ENCODE measurements at places on chromosomes 5 and 9.
A peak's percentile ranks its signal among the peaks of the same experiment; 100 is the strongest.

GRCh38 chr9:92654481-92655301 lies 15.2 kb downstream of the IPPK start:
- no peak overlapping the region for H3K27ac ChIP-seq
- no peaks in the 10 kb centered on the region for H3K27me3 ChIP-seq
- peaks cover 16% of the 10 kb centered on the region for H3K36me3 ChIP-seq
- H3K4me3 ChIP-seq, result no peak overlapping the region
- no peak for DNase-seq

DNA sequence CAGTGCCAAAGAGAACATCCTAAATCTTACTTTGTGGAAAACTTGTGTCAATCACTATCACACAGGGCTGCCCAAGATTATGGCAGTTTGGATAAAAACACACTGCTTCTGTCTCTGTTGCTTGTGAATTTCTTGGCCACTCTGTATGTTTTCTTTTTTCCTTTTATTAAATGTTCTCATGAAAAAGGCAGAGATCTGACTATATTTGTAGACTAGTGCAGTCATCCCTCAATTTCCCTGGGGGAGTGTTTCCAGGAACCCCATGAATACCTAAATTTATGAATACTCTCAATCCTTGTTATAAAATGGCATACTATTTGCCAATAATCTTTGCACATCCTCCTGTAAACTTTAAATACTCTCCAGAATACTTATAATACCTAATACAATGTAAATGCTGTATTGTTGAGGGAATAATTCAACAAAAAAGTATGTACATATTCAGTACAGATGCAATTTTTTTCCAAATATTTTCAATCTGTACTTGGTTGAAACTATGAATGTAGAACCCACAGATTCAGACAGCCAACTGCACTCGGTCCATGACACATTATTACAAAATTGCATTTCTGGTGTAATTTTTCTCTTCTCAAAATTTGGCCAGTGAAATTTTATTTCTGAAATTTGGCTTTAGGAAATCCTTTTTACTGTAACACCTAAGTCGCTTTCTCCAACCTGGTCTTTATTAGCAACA lies 391.9 kb upstream of the PRR16 start:
- H3K27ac ChIP-seq, result no peak overlapping the region
- no peak overlapping the region for H3K4me3 ChIP-seq
- no peaks in the 10 kb centered on the region for H3K36me3 ChIP-seq
- no peaks in the 10 kb centered on the region for H3K27me3 ChIP-seq
- H3K4me1 ChIP-seq, result no peaks in the 10 kb centered on the region

DNA sequence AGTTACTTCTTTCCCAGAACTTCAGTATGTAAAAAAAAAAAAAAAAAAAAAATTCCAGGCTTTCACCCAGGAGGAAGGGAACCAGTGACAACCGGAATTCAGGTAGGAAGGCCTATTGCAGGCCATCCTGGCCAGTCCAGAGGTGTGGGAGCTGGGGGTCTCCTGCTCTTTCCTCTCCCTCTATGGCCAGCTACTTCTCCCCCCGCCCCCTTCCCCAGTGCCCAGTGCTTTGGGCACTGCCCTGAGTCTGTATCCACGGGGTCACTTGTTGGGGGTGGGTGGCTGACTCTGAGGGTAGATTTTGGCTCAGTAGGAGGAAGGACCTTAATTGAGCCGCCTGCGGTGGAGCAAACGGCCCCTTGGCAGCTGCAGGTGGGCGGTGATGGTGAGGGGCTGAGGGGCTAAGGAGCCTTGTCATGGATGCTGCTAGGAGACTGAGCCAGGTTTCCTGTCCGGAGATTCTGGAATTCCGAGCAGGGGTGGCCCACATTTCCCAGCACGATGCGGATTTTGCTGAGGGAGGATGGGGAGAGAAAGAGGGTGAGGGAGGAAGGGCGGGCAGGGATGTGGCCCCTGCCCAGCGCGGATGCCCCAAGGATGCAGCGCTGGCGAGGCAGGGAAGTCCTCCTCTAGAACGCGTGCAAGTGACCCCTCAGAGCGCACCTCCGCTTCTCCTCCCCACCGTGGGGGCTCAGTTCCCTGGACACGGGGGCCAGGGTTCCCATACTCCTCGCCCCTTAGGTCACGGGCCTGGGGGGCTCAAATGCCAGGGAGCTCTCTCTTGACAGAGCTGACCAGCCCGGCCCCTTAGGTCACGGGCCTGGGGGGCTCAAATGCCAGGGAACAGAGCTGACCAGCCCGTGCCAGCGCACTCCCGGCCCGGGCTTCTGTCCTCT lies 1.2 kb upstream of the PHF2 start:
- peaks cover 9% of the 10 kb centered on the region for H3K36me3 ChIP-seq
- H3K27me3 ChIP-seq, result no peaks in the 10 kb centered on the region
- peaks cover 21% of the 10 kb centered on the region for H3K4me1 ChIP-seq
- peak; percentile 33 for DNase-seq
- peak overlapping the region; percentile 79 for H3K4me3 ChIP-seq
- peak overlapping the region; percentile 88 for H3K27ac ChIP-seq

DNA sequence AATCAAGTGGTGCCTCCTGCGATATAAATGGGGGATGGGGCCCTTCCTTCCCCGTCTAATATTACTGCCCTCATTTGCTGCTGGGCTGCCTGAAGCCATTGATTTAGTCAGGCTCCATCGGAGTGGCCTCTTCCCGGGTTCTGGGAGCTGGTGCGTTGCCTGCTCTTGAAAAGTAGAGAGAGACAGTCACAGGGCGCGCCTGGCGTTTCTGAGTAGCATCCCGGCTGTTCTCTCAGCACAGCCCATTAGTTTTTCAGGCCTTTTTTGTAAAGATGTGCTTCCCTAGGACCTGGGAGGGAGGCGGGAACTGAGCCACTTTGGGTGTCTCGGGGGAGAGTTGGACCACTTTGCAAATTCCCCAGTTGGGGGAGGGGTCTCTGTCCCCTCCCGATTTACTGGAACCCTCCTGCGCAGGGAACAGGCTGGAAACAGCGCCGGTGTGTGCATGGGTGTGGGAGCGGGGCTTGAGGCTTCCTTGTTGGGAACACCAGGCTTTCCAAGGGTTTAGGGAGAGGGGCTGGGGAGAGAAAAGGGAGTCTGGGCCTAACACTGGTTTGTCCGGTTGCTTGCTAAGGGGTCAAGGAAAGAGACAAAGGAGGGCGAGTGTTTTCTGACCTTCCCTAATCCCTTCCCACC lies 4.7 kb downstream of the PRDM6 start:
- H3K27ac ChIP-seq, result no peak overlapping the region
- DNase-seq, result no peak
- H3K4me1 ChIP-seq, result peaks cover 15% of the 10 kb centered on the region
- H3K36me3 ChIP-seq, result peaks cover 4% of the 10 kb centered on the region
- no peak overlapping the region for H3K4me3 ChIP-seq
- peaks cover 80% of the 10 kb centered on the region for H3K27me3 ChIP-seq

- H3K4me1 ChIP-seq, result peaks cover 2% of the 10 kb centered on the region
- no peak for DNase-seq
- no peaks in the 10 kb centered on the region for H3K36me3 ChIP-seq
These were observed 117.8 kb downstream of the CCDC192 start for GRCh38 chr5:127820910-127821553.

DNA sequence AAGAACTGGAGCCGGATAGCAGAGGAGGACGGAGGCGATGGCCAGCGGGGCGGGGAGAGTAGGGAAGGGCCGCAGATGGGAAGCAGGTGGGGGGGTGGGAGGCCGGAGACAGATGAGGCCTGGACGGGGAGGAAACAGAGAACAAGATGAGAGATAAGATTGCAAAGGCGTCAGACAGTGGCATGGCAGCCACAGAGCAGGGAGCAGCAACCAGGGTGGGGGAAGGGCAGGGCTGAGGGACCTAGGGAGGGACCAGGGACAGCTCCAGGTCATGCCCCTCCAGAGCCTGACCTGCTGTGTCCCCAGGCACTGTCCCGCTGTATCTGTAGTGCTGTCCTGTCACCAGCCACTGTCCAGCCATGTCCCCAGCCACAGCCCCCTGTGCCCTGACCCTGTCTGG lies 49.6 kb upstream of the LMX1B start:
- H3K27ac ChIP-seq, result no peak overlapping the region
- H3K27me3 ChIP-seq, result peaks cover 52% of the 10 kb centered on the region
- no peaks in the 10 kb centered on the region for H3K4me1 ChIP-seq
- no peak overlapping the region for H3K4me3 ChIP-seq
- DNase-seq, result no peak
- H3K36me3 ChIP-seq, result no peaks in the 10 kb centered on the region

- H3K36me3 ChIP-seq, result no peaks in the 10 kb centered on the region
- DNase-seq, result no peak
- H3K4me1 ChIP-seq, result no peaks in the 10 kb centered on the region
- H3K27ac ChIP-seq, result no peak overlapping the region
- no peak overlapping the region for H3K4me3 ChIP-seq
- no peaks in the 10 kb centered on the region for H3K27me3 ChIP-seq
These were observed 533.8 kb upstream of the CYLC2 start for GRCh38 chr9:102461156-102461819.

DNA sequence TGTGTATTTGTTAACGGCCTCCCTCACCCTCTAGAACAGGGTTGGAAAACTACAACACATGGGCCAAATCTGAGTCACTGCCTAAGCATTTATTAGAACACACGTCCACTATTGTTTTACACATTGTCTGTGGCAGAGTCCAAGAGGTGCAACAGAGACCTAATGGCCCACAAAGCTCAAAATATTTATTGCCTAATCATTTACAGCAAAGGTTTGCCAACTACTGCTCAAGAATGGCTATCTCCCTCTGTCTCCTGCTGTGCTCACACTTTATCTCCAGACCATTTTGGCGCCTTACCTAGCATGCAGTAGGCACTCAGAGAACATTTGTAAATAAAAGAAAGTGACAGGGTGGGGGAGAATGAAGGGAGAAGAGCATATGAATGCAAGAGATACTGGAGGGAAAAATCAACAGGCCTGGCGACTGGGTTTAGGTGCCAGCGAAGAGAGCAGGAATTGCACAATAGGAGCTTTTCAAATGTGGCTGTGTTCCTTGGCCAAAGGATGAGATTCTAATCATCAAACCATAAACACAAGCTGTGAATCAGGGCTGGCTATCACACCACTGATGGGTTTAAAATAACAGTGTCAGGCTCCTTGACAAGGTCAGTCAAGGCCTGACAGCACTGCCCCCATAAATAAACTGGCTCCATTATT lies 80.3 kb downstream of the EPB41L4A start:
- no peak overlapping the region for H3K4me3 ChIP-seq
- no peak for DNase-seq
- H3K4me1 ChIP-seq, result no peaks in the 10 kb centered on the region
- peaks cover 11% of the 10 kb centered on the region for H3K27me3 ChIP-seq
- H3K36me3 ChIP-seq, result no peaks in the 10 kb centered on the region

GRCh38 chr5:76763136-76763535 lies 47.2 kb downstream of the F2R start:
- no peaks in the 10 kb centered on the region for H3K27me3 ChIP-seq
- peak overlapping the region; percentile 40 for H3K27ac ChIP-seq
- DNase-seq, result peak; percentile 75
- H3K4me3 ChIP-seq, result no peak overlapping the region
- peaks cover 17% of the 10 kb centered on the region for H3K4me1 ChIP-seq
- peaks cover 19% of the 10 kb centered on the region for H3K36me3 ChIP-seq

DNA sequence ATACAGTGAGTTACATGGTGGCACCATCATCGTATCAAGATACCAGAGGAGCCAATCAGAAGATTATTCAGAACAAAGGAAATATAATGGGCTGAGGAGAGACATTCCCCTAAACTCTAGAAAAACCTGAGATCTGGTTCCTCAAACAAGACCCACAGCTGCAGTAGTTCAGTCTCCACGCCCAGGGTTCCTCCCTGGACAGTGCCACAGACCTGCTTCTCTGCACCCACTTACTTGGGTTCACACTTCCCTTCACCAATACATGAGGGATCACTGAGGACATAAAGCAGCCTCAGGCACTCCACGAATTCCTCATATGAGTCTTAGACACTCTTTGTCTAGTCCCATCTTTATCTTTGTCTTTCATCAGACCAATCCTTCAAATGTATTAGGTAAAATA lies 101.7 kb downstream of the APTX start:
- H3K36me3 ChIP-seq, result no peaks in the 10 kb centered on the region
- no peak for DNase-seq
- no peaks in the 10 kb centered on the region for H3K4me1 ChIP-seq
- H3K27me3 ChIP-seq, result peaks cover 14% of the 10 kb centered on the region

DNA sequence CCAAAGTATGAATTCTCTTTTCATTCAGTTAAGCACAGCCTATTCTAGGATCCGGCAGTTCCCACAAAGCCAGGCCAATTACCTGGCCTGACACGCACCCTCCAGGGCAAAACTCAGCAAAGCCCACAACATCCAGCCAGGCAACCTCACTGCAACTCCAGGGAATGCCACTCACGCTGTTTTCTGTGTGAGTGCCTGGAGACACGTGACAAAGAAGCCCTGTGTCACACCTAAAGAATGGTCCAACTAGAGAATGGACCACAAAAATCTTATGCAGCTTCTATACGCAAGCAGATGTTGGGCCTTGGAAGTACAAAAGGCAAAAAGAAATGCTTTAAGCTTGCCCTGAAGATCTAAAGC lies 20.2 kb downstream of the RETREG1 start:
- peaks cover 19% of the 10 kb centered on the region for H3K36me3 ChIP-seq
- H3K4me1 ChIP-seq, result peaks cover 10% of the 10 kb centered on the region
- H3K27ac ChIP-seq, result no peak overlapping the region
- H3K4me3 ChIP-seq, result no peak overlapping the region

DNA sequence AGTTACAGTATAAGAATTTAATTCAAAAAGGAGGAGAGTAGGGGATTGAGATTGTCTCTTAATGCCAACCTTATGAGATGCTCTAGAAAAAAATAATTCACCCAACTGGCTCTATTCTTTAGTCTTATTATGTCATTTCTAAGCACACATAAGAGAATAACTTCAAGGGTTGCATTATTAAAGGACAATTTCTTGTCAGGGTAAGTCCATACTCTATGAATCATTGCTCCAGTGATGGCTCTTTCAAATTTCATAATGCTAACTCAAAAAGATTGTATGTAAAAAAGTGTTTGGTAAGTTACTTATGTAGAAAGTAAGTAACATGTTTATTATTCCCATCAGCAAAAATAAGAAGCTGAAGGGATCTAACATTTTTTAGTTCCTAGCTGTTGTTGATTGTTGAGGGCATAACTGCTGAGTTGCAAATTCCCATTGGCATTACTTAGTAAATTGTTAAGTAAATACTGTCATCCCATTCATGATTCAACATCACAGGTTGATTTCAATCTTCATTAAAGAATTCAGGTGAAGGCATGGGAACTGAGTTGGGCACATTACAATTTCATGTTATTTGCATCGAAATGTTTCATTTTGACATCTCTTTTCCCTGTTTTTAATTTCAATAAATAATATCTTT lies 28.6 kb downstream of the ALDH1A1 start:
- H3K27me3 ChIP-seq, result no peaks in the 10 kb centered on the region
- DNase-seq, result no peak
- no peak overlapping the region for H3K27ac ChIP-seq

- no peak for DNase-seq
- H3K36me3 ChIP-seq, result no peaks in the 10 kb centered on the region
- H3K27me3 ChIP-seq, result no peaks in the 10 kb centered on the region
- no peak overlapping the region for H3K27ac ChIP-seq
These were observed 116.6 kb downstream of the SH3GL2 start for GRCh38 chr9:17695482-17695881.

Data from activated CD8-positive, alpha-beta memory T cell treated with anti-CD3 and anti-CD28 coated beads, Interleukin-2, amount 10 ng/mL, durations not matched to agents 7 days and 5 days (primary cell).